ENCODE measurements at places on chromosomes 6 and 20.

- DNase-seq = no peak
These were observed 82.0 kb upstream of the EDN1 start for GRCh38 chr6:12208190-12208589.

- no peak for DNase-seq
These were observed 25.1 kb upstream of the KIAA0408 start for GRCh38 chr6:127484212-127484863.

DNA sequence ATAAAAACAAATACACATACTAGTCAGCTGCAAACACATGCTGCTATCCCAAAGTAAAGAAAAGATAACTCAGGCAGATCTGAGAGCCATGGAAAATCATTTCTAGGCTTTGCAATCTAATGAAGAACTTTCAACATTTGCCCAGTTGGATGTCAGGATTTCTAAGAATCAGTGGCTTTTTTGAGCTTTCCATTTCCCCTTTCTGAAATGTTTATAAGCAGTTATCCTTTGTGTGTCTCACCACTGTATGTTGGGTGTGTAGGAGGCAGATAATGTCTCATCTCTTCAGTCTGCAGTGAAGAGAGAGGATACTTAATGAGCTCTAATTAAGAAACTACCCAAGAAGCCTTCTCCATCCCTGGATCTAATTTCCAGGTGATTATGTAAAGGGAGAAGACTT lies 43.6 kb downstream of the RGS17 start:
- no peak for DNase-seq

- no peak for DNase-seq
These were observed 76.7 kb downstream of the DACT2 start for GRCh38 chr6:168242940-168243225.

DNA sequence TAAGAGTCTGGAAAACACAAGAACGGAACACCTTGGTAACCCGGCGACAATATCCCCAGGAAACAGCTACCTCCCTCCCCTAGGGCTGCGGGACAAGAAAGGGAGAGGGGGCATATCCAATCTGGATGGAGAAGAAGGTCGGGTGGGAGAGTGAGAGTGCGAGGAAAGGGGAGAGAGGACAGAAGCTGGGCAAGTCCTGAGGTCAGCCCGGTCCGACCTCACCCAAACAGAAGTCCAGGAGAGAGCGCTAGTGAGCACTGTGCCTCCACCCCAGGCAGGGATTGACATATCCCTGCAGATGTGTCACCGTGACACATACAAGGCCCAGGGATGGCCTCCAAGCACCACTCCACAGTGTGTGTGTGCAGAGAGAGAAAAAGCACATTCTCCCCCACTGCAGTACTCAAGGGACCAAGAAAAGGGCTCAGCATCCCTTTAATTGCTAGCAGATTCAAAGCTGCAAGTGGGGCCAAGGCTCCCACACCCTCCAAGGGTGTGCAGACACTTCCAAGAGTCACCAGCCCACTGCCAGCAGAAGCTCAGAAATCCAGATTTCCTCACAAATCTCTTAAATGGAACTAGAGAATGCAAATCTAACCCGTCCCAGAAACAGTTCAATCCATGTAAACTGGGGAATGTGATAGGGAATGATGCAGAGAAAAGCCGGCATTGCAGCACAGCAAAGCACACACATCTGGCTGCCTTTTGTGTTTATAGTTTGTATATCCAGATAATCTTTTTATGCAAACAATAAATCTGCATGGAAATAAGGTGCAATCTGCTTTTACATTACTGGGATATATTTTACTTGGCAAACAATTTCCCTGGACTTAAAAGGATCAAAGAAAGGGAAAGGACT lies 3.1 kb downstream of the PXDC1 start:
- DNase-seq = peak; percentile 31

- DNase-seq = no peak
These were observed 5.0 kb downstream of the SF3B5 start for GRCh38 chr6:144090384-144090783.

DNA sequence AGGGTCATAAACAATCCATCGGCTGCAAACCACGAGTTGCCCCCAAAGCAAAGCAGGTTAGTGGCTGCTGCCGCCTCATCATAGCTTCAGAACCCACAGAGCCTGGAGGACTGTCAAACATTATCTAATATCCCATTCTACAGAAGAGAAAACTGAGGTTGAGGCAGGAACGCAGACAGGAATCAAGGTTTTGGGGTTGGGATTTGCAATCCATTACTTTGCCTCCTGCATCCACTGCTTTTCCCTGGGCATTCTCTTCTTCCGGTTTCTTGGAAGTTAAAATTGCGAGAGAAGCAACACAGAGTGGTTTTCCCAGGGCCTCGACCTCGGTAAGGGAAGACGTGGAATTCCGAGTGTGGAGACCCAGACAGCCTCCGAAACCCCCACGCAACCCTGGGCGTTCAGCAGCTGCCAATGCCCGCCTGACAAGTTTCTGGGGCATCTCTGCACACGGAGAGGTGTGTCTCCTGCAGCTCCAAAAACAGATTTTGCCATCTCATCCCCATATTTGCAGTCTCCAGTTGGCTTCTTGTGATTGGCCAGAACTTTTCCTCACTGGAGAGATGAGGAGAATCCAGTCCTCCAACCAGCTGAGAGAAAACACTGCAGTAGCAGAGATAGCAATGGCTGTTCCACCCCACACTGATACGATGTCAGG lies 45.5 kb upstream of the SNAP25 start:
- no peak for DNase-seq

- DNase-seq = no peak
These were observed 45.6 kb downstream of the EYA4 start for GRCh38 chr6:133286765-133287164.

DNA sequence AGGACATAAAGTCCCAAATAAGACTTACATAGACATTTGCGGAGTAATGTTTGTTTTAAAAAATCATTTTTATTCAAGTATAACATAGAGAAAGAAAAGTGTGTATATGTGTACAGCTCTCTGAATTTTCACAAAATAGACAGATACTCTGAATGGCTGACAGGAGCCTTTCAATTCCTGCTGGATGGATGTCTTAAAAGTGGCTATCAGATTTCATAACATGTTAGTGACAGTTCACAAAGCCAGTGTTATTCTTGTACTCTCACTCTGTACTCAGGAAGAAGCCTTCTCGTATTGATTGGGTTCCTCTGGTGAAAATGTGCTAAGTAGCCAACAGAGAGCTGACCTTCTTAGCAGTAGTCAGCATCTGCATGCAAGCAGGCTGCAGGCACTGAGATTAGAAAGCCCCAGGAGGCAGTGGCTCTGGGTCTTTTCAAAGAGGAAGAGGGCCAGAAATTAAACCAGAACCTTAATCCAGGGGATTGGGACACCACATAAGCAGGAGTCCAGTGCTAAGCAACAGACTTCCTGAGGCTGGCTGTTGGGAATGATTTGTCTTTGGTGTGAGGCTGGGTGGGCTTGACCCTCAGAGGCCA lies 19.7 kb downstream of the SLC17A4 start:
- no peak for DNase-seq

DNA sequence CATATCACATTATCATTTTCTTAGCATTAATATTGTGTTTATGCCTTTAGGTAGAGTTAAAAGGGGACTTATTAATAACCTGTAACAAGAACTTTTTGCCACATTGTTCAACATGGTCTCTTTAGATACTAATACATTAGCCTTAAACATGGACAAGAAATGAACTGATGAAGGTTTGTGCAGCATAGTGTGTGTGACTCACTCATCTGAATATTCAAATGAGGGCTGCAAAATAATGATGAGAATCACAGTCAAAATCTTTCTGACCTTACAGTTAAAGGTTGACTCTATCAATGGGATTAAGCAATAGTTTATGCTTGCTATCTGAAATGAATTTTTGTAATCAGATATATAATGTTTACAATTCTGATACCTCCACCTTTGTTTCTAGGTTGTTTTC lies 1189.3 kb upstream of the CITED2 start:
- no peak for DNase-seq

GRCh38 chr6:19219931-19220330 lies 617.2 kb upstream of the ID4 start:
- DNase-seq = no peak

GRCh38 chr6:24408719-24409410 lies 6.1 kb downstream of the MRS2 start:
- no peak for DNase-seq

- DNase-seq = no peak
These were observed 488.3 kb downstream of the COL12A1 start for GRCh38 chr6:74717591-74717990.

- no peak for DNase-seq
These were observed 259.9 kb downstream of the BMP7 start for GRCh38 chr20:57006411-57007170.

DNA sequence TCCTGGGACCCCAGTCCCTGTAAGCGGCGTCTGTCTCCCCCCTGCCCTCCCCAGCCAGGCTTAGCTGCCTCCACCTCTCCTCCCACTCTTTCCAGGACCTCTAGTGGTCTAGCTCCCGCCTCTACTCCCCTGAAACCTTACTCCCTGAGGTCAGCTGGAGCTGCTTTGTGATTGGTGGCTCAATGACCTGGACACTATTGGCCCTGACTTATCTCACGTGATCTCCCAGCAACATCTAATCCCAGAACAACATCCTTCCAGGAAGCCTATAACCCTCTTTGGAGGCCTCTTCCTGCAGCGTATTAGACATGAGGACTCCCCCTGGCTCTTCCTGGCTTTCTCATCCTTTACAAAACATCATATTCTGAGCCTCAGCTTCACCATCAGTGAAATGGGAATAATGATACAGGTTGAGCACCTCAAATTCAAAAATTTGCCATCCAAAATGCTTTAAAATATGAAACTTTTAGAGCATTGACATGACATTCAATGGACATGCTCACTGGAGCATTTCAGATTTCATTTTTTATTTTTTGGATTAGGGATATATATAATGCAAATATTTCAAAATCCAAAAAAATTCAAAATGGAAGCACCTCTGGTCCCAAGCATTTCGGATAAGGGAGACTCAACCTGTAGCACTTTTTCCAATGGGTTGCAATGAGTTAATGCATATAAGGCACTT lies 16.3 kb upstream of the SRC start:
- DNase-seq = no peak

- no peak for DNase-seq
These were observed 5.4 kb downstream of the NKX2-2 start for GRCh38 chr20:21508230-21509078.

Data from CD4-positive, alpha-beta T cell treated with Interleukin-6 for 4 hours (primary cell).